ENCODE measurements at places on chromosomes 5 and 9.

DNA sequence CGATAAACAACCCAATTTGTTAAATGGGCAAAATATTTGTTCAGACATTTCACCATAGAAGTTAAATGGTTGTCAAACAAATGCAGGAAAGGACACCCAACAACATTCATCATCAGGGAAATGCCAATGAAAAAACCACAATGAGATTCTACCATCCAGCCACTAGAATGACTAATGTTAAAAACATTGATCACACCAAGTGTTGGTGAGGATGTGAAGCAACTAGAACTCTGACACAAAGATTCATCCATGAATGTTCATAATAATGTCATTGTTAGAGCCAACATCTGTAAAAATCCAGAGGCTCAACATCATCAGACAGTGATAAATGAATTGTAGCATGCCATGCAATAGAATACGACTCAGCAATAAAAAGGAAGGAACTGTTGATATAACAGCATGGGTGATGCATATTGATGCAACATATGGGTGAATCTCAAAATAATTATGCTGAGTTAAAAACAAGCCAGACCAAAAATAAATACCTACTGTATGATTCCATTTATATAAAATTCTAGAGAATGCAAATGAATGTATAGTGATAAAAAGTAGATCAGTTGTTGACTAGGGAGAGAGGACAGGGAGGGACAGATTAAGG is 55.9 kb upstream of the UNC5A start:
- DNase-seq, result no peak

GRCh38 chr5:138369706-138370105 is 17.2 kb downstream of the KDM3B start:
- peak; percentile 68 for DNase-seq

DNA sequence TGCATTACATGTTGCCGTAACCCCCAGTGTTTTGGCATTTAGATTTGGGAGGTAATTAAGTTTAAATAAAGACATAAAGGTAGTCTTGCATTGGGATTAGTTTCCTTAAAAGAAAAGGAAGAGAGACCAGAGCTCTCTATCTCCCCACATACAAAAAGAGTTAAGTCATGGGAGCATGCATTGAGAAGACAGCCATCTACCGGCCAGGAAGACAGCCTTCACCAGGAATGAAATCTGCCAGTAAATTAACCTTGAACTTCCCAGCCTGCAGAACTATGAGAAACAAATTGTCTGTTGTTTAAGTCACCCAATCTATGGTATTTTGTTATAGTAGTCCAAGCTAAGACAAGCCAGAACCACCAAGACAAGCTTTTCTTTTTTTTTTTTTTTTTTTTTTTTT is 567.0 kb upstream of the CDH18 start:
- DNase-seq, result peak; percentile 40

DNA sequence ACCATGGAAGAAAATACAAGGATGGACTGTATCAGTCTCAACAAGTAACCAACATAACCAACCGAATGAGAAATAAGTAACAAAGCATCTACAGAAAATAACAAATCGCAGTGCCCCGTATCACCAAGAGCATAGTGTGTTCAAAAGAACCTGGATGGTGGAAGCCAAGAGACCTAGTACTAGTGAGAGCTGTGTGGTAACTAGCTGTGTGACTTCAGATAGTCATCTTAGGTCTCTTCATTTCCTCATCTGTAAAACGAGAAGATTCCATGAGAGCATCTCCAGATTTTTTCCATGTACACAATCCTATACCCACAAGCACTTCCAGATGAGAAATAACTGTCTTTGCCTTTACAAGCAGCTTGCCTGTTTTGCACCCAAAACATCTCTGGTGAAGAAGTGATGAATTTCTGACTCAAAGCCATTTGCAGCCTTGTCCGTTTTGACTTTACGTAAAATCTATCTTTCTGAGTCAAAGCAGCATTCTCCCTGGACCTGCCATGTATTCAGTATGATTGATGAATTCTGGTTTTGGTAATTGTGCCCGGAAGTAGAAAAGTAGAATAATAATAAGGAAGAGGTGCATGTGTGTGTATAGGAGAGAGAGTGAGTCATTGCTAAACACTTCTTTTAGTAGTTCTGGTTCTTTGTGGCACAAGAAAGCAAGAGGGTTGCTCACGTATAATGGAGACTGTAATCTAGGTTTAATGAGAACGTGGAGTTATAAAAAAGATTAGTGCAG is 41.0 kb downstream of the AOPEP start:
- DNase-seq, result no peak

DNA sequence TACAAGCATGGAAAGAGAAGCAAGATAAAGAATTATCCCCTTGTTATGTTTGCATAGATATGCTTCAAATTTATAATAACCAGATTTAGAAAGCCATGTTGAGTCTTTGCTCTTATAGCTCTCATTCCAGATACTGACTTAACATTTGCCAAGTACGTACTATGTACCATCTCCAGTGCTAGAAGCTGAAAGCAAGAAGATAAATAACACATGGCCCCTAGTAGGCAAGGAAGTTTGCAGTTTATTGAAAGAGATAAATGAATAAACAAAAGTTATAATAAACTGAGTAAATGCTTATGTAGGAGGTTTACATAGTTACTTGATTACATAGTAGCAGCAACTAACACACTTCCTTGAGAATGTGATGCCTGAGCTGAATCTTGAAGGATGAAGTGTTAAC is 628.4 kb downstream of the HINT1 start:
- no peak for DNase-seq

- peak; percentile 11 for DNase-seq
Observed at GRCh38 chr5:96337048-96337781, 95.8 kb downstream of the PCSK1 start.
